ENCODE measurements at places on chromosomes 1 and 21.

DNA sequence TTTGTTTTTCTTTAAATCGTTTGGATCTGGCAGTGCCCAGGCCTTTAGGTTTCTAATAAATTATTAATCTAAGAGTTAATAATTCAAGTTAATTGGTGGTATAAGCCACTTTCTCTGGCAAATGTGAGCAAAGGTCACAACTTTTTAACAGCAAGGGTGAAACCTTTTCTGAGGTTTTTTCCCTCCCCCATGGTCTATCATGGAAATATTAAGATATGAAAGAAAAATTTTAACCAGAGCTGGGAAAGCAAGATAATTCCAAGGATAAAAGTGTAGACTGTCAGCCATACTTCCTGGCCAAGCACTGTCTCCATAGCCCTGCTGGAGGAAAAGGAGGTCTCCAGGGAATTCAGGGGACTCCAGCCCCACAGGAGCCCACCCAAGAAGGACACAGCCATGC lies 341.2 kb downstream of the SETD4 start:
- DNase-seq, result no peak

- no peak for DNase-seq
Measured at GRCh38 chr1:54649921-54650320, 8.3 kb downstream of the MROH7 start.

GRCh38 chr1:210815641-210816550 lies 318.1 kb downstream of the KCNH1 start:
- no peak for DNase-seq

- no peak for DNase-seq
Measured at GRCh38 chr21:39316729-39317128, 3.3 kb upstream of the BRWD1 start.

DNA sequence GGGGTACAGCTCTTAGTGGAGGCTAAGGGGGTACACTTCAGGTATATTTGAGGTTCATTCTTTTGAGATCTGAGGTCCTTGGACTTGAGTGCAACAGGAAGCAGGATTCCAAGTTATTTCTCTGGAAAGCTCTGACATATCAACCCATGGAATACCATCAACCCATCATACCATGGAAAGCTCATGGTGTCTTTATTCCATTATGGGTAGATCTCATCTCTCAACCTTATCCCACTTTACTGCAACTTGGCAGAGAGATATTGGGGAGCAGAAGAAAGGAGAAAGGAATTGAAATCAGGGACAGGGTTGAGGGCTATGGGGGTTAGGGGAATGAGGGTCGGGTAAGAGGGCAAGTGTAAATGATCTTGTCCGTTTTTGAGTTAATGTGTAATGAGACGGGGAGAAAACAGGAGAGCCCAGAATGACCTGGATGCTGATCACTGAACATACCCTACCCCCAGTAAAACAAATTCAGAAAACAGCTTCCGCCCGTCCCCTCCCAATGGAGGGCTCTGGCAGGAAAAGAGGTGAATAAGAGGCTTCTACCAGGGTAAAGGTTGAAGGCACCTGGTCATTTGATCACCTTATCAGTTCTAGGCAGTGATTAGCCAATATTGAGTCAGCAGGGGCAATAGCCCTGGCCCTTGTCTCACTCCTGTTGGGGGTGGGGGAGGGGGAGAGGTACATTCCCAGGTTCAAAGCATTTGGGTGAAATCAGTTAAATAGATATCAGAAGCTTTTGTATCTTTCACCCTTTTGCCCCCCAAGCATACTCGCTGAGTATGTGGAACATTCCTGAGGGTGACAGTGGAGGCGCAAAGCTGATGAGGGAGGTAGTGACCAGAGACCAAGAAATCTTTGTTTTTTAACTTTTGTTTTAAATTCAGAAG lies 622 bp upstream of the APOA2 start:
- DNase-seq, result no peak

DNA sequence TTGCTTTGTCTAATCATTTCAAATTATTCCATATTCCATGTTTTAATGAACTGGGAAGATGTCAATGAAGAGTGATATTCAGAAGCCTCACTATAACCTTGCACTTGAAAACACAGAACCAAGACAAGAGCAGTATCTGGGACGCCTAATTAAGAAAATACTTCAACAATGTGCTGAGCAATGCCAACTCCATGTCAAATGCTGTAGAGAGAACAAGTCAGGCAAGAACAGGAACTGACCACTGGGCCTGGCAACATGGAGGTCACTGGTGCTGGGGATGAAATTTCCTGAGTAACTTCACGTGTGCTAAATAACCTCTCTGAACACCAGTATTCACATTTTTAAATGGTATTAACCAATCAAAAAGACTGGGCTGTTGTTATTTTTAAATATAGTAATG lies 22.8 kb downstream of the HEATR1 start:
- no peak for DNase-seq

GRCh38 chr1:85576266-85576641 lies 4.3 kb upstream of the CCN1 start:
- DNase-seq, result no peak

DNA sequence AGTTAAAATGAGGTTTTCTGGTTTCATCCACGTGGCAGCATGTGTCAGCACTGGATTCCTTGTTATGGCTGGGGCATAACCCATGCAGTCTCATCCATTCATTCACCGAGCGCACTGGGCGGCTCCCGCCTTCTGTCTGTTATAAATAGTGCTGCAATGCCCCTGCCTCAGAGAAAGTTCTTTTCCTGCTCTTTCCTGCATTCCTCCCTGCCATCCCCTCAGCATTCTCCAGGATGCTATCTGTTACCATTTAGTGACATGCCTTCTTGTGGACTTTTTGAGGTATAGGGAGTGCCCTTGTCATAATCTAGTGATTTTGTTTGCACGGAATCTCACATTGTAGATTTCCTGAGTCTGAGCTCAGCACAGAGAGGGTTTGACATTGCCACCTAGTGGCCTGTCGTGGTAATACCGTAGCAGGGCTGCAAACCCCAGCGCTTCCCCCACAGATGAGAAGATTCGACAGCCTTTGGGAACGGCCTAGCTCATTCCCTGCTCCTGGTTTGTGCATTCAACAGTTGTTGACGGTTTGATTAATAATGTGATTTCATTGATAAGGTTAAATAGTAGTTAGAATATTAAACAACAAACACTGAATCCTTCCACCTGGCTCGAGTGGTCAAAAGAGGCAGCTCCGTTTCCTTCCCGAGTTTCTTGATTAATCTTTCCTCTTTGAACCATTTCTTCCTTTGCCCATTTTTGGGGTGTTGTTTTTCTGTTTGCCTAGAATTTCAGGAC lies 46.3 kb downstream of the UMODL1 start:
- peak; percentile 67 for DNase-seq

GRCh38 chr1:1207571-1207892 lies 1.1 kb upstream of the TNFRSF18 start:
- DNase-seq, result no peak

GRCh38 chr1:18237371-18237770 lies 129.8 kb downstream of the IGSF21 start:
- no peak for DNase-seq

- no peak for DNase-seq
Measured at GRCh38 chr1:19465123-19465522, 20.2 kb downstream of the CAPZB start.

- DNase-seq, result no peak
Measured at GRCh38 chr1:61387829-61388228, 305.5 kb downstream of the NFIA start.

DNA sequence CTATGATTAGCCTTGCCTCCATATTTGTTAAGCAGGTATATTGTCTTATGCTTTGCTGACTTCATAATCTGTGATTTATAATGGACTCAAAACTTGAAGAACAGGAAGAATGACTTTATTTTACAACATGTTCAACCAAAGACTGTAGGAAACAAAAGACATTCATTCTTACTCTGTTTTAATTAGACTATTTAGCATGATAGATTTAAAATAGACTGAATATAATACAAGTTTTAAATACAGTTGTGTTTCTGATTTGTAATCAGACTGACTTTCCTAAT lies 63.1 kb downstream of the CDC14A start:
- no peak for DNase-seq

- DNase-seq, result no peak
Measured at GRCh38 chr1:56394298-56394697, 185.1 kb downstream of the PLPP3 start.

DNA sequence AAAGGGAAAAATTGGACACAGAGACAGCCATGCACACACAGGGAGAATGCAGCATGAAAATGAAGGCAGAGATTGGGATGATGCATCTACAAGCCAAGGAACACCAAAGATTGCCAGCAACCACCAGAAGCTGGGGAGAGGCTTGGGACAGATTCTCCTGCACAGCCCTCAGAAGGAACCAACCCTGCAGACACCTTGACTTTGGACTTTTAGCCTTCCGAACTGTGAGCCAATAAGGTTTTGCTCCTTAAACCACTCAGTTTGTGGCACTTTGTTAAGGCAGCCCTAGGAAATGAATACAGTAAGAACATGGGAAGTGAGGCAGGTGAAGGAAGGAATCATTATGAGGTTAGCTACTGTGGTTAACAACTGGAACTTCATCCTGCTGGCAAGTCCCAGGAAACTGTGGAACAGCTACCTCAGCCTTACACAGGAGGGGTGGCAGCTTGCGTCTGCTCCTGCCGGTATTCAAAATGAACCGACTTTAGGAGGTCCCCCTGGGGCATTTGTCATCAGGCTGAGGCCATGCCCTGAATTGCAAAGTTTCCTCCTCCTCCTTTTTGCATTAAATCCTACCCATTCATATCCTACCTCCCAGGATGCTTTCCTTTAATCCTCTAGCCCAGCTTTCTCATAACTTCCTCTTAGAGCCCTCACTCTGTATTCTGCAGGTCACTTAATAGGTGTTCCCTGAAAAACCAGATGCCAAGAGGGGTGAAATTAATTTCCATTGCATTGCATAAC lies 15.4 kb downstream of the CD247 start:
- DNase-seq, result no peak

DNA sequence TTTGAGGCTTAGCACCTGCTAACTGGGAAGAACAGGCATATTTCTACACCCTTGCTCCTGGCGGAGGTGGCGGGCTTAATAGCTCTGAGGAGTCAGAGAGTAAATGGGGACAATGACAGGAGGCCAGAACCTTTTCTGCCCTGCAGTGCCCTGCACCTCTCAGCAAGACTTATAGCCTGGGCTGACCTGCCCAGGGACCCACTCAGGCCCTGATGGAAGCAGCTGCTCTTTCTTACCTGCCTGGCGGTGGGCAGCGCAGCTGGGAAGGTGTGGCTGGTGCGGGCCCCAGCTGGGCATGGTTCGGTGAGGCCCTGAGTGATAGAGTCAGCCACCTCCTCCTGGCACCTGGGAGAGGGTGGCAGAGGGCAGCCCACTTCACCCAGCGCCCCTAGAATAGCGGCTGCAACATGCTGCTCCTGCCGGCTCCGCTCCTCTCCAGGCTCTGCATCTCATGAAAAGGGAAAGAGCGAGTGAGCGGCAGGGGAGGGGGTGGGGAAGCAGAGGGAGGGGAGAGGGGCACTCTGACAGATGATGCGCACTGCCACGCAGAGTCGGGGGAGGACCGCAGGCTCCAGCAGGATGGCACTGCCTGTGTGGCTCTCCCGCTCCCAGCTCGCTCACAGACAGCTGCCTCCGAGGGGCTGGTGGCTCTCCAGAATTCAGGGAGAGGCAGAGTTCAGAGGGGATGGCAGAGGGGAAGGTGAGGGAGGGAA lies at the start of gene RGS8:
RGS8 (minus strand) TSS at position 472 of the 713 bp plus-strand sequence. CDS start 14,938 bp downstream, outside the sequence.
- DNase-seq, result no peak

GRCh38 chr1:39825432-39825941 lies 36.8 kb upstream of the BMP8B start:
- DNase-seq, result no peak

GRCh38 chr1:167716000-167716271 lies 5.8 kb upstream of the MPZL1 start:
- no peak for DNase-seq

DNA sequence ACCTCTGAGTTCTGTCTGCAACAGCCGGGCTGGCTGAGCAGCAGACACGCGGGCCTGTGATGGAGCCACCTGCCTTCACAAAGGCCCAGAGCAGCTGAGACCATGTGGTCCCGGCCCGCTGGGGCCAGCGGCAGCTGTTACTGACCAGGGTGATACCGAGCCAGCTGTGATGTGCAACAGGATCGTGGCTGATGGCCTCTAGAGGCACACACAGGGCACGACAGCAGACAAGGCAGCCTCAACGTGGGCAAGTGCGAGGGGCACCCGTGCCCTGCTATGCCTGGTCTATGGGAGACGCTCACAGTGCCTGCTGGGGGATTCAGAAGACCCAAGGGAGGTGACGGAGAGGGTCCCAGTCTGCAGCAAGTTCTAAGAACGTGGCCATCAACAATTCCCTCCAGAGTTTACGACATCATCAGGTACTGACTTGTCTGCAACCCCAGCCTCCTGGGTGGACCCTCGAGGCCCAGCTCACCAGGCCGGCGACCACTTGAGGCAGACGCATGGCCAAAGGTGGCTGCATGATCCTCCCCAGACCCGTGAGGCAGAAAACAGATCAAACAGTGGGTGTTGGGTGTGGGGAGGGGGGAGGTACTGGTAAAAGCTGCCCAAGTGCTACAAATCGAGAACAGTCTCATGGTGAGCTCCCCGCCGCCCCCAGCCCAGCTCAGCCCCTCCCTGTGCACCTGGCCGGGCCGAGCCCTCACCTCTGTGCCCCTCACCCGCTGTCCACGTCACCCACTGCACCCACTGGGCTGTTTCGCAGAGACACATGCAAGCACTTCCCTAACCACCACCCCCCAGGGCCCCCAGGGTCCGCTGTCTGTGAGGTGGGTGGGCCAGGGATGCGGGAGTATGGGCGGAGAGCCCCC lies 6.0 kb downstream of the POFUT2 start:
- no peak for DNase-seq

DNA sequence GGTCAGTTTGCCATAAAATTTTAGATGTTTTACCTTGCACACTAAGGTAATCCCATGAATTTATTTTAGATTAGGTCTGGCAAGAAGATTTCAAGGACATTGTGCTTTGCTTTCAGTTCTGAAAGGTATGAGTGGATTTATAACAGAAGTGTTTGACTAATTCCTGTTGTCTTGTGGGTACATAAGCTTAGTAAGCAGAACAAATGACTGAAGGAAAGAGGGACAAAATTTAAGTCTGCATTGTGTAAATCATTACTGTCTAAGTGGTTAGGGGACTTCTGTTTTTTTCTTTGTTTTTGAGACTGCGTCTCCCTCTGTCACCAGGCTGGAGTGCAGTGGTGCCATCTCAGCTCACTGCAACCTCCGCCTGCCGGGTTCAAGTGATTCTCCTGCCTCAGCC lies 60.1 kb downstream of the PKN2 start:
- no peak for DNase-seq

DNA sequence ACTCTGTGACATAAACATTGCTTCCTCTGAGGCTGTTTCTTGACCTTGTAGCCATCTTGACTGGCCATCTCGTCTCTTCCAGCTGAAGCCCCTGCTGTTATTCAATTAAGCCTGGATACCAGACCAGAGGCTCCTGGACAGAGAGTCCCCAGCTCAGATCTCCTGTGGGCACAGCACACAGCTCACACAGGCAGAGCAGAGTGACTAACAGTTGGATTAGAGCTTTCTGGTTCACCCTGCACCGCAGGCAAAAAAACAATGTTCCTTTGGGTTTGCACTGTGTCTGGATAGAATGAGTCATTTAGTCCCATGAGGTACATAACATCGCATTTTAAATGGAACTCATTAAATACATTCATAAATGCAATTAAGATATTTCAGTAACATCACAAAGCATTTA lies 33.4 kb upstream of the USH2A start:
- peak; percentile 81 for DNase-seq
